ENCODE measurements at places on chromosomes 4 and X. TPM values are rescaled to one million over a fixed set of nuclear protein-coding genes. Genes with fewer than 3 reads are reported as not detected.

Gene NAA11
- total RNA-seq = not detected

Gene TLL1
- 0.74 TPM for total RNA-seq

GRCh38 chrX:40694802-40695201 is 40.5 kb downstream of the MED14 start:
- DNase-seq = no peak

DNA sequence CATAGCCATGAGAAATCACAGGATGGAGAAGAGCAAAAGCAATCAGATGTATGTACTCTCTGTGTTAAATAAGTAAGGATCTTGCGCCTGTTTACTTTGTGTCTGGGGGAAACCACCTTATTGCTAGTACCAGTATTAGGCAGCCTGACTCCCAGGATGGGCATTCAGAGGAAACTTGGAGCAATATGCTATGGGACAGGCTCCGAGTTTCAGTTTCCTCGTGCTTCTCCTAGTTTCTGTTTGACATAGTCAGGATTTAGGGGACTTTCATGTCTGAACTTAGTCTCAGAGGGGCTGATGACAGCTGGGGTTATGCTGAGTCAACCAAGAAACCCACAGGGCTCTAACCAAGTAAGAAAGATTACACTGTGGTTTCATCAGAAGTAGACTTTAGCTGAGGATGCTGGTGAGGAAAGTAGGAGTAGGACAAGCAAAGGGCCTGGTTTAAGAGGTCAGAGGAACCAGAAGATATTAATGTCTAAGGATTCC is 13.5 kb downstream of the NSUN7 start:
- DNase-seq = no peak

DNA sequence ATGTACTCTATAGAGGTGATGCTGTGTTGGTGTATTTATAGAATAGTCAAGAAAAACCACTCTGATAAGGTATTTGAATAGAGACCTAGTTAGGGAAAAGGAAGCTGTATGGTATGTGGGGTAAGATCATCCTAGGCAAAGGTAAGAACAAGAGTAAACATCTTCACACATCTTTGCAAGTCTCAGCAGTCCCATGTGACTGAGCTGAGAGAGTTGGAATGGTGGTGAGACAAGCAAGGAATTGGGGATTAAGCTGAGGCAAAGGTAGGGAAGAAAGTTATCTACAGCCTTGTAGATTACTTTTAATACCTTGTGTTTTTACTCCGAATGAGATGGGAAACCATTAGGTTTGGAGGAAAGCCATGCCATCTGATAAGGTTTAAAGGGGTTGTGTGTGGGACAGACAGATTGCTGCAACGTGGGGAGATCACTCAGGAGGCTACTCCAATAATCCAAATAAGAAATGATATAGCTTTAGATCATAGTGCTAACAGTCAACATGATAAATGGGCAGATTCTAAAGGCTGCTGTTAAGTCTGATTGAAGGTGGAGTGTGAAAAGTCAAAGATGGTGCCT is 31.7 kb upstream of the MANBA start:
- no peak for DNase-seq

DNA sequence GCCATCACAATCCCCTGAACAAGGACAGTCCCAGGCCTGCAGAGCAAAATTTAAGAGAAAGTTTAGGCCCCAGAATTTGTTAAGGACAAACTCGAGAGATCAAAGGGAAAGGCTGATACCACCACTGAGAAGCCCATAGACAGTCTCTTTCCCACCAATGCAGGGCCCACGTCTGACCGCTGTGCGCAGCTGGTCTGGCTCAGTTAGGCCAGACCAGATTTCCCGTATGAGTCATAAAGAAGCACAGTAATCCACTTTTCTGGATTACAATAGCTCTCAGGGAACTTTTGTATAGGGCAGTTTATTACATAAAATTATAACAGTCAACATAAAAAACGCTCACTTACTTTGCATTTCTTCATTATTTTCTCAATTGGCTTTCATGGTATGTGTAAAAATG is 259.5 kb downstream of the RCHY1 start:
- DNase-seq = no peak

Gene GUCY1A1
- 106 TPM for total RNA-seq

DNA sequence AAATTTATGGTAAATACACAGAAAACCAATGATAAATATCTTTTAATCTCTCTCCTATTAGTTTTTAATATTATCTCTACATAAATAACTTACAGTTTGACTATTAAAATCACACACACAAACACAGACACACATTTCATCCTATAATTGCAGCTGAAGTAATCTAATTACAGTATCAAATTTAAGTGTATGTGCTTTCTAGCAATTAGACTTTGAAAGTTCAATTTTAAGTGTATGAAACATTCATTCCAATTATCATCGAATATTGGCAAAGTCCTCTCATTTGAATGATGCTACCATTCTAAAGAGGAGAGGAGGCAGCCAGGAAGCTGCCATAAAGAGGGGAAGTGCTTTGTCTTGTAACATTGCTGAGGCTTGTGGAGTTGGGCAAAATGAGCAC is 221.2 kb upstream of the PABPC4L start:
- no peak for DNase-seq

Gene WNK3
- 0.92 TPM for total RNA-seq

- DNase-seq = no peak
Measured at GRCh38 chrX:154417157-154417556, 5.8 kb downstream of the TAFAZZIN start.

Gene CACNA1F
- 0.47 TPM for total RNA-seq

DNA sequence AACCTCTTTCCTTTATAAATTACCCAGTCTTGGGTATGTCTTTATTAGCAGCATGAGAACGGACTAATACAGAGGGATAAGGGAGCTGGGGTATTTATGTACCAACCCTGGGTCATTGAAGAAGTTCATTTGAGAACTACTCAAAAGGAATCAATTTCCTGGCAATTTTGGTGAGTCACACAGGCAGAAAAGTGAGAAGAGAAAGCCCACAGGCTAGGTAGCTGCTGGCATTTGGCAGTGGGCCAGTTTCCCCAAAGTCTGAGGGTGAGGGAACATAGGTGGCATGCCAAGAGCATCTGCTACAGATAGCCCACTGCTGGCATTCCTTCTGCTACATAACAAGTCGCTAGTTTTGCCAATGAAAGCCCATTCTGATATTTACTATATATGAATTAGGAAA is 411.2 kb downstream of the MID1IP1 start:
- DNase-seq = no peak

DNA sequence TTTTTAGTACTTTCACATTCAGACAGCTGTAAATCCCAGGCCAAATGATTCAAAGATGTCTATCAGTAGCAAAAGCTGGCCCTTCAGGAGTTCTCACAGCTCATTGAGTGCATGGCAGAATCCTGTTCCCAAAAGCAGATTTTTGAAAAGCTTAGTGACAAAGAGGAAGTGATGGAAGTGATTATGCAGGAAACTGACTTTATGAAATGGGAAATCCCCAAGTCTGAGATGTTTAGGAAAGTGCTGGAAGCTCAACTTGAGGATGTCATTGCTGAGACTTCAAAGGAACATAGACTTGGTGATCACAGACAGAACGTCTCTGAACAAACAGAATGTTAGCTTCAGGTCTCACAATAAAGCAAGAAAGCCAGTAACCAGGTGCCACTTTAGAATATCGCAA is 51.0 kb upstream of the CFAP47 start:
- no peak for DNase-seq

Gene STK26
- total RNA-seq = 1.9 TPM

DNA sequence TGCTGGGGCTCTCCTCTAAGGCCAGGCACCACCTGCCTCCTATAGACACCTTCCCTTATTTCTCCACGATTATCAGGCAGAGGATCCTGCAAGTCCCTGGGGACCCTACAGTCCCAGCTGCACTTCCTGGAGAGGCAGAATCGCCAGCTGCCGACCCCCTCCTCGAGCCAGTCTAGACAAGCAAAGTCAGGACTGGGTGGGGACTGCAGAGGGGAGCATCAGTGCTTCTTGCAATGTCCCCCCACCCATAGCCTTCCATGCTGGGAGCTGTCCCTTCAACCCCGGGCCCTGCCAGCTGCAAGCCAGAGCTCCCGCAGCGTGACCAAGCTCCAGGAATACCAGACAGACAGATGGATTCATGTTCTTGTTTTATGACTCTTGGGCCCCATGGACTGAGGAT is 1.4 kb upstream of the CRMP1 start:
- DNase-seq = no peak

Gene CCSER1
- 13.3 TPM for total RNA-seq

DNA sequence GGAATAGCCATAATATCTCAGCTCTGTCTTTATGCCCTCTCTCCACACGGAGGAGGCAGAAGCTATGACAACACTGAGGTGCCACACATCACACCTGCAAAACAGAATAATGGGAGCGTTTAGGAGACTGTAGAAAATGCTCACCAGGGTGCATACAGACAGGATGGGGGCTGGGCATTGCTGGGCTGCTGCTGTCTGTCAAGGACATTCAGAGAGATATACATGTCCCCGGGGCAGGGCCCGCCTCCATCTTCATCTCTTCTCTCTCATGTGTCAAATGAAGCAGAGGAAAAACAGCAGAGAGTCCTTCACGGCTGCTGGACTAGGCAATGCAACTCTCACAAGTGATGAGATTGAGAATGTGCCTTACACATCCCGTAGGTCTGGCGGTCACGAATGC is 65.3 kb upstream of the DHRSX start:
- no peak for DNase-seq

GRCh38 chr4:105998171-105999063 is 103.1 kb downstream of the NPNT start:
- no peak for DNase-seq

Gene RHOXF1
- not detected for total RNA-seq

- no peak for DNase-seq
Measured at GRCh38 chr4:159505266-159505975, 402.5 kb downstream of the RAPGEF2 start.
